ENCODE measurements at places on chromosomes 2 and 18.

- no peak for DNase-seq
Observed at GRCh38 chr18:64695851-64696553, 547.1 kb upstream of the LINC00305 start.

DNA sequence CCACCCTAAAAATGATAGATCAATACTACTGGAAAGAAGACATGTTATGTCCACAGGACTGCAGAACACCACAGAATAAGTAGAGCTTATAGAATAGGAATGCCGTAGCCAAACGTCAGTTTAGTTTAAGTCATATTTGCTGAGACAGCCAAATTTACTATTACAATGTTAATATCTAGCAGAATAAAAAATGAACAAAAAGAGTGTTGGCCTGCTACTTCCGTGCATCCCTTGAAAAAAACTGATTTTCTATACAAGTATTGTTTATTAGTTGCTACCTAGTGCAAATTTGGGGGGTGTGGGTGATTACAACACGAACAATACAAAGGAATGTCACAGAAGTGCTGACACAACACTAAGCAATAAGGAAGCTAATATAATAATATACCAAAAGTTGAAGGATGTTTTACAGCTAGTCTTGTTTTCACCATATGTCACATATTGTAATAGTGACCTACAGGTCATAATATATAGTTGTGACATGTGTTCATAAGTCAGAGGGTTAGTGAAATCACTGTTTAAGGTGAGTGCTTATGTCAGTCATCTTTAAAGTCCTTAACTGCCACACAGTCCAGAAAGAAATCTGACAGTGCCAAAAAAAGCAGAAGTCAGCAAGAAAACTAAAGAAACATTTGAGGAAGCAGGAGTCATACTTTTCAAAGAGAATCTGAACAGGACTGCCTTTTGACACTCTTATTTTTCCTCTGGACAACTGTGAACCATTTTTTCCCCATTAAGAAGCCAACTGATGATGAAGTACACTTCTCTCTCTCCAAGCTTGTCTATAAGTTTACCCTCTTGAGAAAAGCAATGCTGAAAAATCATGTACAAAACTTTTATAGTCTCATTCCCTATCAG is 376.4 kb downstream of the ZEB2 start:
- DNase-seq, result no peak

- no peak for DNase-seq
Observed at GRCh38 chr2:54077088-54077900, 38.1 kb upstream of the ACYP2 start.

DNA sequence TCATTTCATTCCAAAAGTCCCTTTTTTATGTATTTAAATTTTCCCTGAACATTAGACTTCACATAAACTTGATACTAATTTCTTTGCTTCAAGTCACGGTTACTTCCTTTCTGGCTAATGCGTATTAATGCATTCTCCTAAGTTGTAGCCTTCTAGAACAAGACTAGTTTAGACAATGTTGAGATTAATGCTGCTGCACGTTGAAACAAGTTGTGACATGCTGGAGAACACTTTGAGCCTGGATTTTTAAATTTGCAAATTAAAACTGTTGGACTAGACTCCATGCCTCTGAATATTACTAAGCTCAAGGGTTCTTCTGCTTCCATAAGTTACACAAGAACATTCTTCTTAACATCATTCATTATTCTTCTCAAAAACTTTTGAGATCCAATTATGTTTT is 29.1 kb downstream of the ID2 start:
- no peak for DNase-seq

GRCh38 chr2:29159125-29159524 is 43.9 kb downstream of the CLIP4 start:
- DNase-seq, result no peak
